ENCODE measurements at places on chromosomes 5 and 9.

GRCh38 chr5:6362846-6363245 lies 15.5 kb downstream of the MED10 start:
- DNase-seq, result no peak

DNA sequence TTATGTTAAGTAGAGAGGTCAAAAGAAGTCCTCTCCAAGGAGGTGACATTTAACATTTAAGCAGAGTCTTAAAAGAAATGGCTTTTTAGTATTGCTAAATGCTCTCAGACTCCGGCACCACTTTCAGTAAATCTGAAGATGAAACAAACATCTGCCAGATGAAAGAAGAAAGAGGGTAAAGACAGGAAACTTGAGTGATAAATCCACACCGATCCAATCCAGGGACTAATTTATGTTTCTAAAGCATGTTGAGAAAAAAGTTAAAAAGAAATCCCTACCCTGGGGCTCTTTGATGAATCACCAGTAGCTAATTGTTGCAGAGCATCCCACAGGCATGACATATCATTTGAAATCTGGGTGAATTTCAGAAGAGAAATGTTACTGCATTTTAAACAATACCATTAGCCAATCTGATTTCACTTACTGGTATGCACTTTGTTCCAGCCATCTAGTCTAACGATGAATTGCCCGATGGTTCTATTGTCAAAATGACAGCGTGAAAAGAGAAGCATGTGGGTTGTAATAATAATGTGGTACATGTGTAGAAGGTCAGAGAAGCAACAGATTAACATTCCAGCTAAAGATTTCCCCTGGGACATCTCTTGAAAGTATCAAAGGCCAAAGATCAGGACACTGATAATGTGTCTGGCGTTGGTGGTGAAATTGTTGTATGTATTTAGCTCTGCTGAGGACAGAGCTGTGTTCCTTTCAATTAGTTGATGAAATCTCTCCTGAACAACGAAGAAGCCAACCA lies 485.7 kb downstream of the CSNK1G3 start:
- no peak for DNase-seq

GRCh38 chr5:33824516-33825195 lies 67.1 kb downstream of the ADAMTS12 start:
- no peak for DNase-seq

DNA sequence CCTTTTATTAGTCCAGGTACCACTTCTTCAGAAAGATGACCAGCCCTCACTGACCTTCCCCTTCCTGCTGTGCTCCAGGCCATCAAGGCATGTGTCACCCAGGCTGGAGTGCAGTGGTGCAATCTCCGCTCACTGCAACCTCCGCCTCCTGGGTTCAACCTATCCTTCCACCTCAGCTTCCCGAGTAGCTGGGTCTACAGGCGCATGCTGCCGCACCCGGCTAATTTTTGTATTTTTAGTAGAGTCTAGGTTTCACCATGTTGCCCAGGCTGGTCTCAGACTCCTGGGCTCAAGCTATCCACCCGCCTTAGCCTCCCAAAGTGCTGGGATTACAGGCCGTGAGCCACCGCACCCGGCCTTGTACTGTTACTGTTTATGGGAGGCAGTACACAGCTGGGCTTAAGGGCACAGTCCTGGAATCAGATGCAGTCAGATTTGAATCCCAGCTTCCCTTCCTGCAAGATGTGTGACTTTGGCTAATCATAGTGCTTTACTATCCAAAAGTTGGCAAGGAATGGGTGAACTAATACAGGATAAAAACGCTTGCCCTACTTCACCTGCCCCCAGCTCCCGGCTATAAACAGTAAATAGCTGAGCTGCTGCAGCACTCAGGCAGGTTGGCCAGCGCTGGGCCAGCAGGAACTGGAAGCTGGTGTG lies 483 bp upstream of the EIF4EBP3 start:
- no peak for DNase-seq

- DNase-seq, result no peak
Observed at GRCh38 chr9:126607731-126608130, 6.0 kb upstream of the LMX1B start.

- no peak for DNase-seq
Observed at GRCh38 chr9:90307891-90308290, 334.7 kb downstream of the DIRAS2 start.

- peak; percentile 35 for DNase-seq
Observed at GRCh38 chr5:80225934-80226326, 29.9 kb downstream of the SERINC5 start.

DNA sequence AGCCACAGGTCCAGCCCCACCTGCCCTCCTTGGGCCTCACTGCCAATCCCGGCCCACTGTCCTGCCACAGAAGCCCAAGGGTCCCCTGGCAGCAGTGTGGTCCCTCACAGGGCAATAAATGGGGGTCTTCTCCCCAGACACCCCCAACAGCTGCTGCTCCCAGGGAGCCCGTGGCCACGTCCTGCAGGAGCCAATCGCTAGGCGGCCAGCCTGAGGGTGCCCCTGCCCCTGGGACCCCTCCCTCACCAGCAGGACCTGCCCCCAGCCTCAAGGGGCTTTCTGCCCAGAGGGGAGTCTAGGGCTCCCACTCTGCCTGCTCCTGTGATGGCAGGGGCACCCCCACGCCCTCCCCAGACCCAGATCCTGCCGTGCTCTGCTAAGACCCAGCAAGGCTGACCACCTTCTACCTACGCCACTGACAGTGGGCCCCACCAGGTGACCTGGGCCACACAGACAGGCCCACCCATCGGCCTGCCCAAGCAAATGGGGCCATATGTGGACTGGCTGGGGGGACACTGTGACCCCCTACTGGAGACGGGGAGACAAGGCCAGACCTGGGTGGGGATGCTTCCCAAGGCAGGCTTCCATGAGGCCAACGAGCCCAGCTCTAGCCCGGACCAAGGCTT lies 17.0 kb downstream of the NOTCH1 start:
- no peak for DNase-seq

Measured in CD8-positive, alpha-beta T cell (primary cell).